ENCODE measurements at places on chromosomes 13 and 19. TPM values are rescaled to one million over a fixed set of nuclear protein-coding genes. Genes with fewer than 3 reads are reported as not detected.

- ATAC-seq = no peak
Measured at GRCh38 chr19:38204728-38205127, 19.3 kb downstream of the DPF1 start.

The ACTL9 gene
- not detected for total RNA-seq

The FGF21 gene
- total RNA-seq = 0.29 TPM

The WBP4 gene
- 8.7 TPM for total RNA-seq

The TJP3 gene
- total RNA-seq = not detected

DNA sequence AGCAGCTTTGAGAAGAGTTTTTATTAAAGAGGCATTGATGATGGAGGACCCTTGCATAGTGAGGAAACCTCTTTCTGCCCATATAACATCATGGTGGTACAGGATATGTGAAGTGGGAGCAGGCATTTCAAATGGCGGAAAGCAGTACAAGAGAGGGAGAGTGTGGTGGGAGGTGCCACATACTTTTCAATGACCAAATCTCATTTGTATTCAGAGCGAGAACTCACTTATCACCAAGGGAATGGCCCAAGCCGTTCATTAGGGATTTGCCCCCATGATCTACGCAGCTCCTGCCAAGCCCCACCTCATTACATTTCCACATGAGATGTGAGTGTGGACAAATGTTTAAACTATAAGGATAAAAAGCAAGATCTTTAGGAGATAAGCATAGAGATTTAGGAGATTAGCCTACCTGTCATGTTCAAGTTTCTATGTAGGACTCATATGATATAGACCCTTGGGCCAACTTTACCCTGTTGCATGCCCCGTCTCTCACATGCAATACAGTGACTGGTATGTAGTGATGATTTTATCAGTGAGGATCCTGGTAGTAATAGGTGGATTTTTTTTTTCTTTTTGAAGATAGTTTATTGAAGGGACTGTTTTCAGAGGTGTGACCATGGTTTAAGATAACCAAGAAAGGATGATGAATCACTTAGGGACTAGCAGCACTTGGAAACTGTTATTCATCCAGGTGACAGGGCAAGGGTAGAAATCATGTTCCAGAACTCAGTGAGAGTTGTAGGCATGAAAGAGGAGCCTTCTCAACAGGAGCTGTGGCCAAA, 38.3 kb downstream of the DNAJC15 start:
- ATAC-seq = no peak

The CAPN12 gene
- 0.45 TPM for total RNA-seq

The ICAM5 gene
- total RNA-seq = 16.3 TPM

GRCh38 chr19:34972163-34972705, 8.2 kb upstream of the ZNF792 start:
- ATAC-seq = no peak

The ZNF181 gene
- 16.8 TPM for total RNA-seq

The BRME1 gene
- total RNA-seq = 1.3 TPM

DNA sequence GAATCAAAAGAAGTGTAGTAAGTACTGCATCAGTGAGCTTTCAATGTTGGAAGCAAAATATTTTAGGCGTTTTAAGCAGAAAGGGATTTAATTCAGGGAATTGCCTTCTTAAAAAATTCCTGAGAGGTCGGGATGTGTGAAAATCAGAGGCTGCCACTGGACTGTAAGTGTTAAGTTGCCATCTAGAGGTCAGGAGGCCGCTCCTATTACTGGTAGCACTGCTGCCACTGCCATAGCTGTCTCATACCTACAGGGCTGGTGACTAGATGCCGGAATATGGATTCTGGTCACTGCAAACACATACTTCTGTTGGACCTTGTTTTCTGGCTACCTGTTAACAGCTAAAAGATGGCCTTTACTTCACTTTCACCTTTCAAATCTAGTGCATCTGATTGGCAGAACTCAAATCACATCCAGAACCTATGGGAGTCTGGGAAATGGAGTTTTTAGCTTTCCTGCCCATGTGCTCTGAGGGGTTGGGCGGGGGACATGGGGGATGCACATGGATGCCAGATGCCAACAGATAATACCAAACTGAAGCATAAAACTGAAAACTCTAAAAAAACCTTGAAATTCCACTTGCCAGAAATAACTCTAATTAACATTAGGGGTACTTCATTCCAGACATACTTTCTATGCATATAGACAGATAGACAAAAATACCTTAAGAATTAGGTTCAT, 29.8 kb downstream of the DGKH start:
- ATAC-seq = no peak

DNA sequence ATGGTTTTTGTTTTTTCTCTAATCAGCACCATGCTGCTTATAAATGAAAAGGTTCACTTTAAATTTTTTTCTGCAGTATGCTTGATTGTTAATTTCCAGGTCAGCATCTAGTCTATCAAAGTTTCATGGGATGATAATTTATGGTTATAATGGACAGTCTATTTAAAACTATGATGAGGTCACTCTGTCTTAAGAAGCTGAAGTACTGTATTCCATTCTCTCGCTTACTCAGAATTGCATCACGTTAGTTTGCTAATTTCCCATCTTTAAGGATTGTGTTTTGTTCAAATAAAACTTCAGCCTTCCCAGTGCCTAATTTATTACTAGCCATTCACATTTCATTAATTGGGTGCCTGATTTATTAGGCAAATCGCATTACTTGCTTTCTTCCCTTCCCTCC, 94.3 kb downstream of the GPC6 start:
- ATAC-seq = peak; percentile 79

DNA sequence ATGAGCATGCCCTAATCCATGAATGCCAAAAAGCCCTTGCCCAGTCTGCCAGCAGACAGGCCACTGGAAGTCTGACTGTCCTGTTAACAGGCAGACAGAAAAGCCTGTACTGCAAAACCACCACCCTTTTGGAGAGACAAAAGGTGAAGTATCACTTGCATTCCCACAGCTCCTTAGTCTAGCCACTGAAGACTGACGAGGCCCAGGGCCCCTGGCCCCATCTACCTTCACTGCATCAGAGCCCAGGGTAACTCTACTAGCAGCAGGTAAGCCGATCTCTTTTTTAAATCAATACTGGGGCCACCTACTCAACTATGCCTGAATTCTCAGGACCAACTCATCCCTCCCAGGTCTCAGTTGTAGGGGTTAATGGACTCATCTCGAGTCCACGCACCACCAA, 45.5 kb downstream of the ZNF93 start:
- no peak for ATAC-seq

The SLC25A41 gene
- total RNA-seq = 0.97 TPM

- no peak for ATAC-seq
Measured at GRCh38 chr19:48868114-48868886, at the start of gene PLEKHA4. Gene PLEKHA4, minus strand, starts transcription at chr19:48868617. Its CDS starts 997 bp downstream, at chr19:48867620.

The CYP4F12 gene
- total RNA-seq = not detected

The CPAMD8 gene
- 4.0 TPM for total RNA-seq

- no peak for ATAC-seq
Measured at GRCh38 chr13:113272031-113272430, 25.0 kb upstream of the LAMP1 start.

DNA sequence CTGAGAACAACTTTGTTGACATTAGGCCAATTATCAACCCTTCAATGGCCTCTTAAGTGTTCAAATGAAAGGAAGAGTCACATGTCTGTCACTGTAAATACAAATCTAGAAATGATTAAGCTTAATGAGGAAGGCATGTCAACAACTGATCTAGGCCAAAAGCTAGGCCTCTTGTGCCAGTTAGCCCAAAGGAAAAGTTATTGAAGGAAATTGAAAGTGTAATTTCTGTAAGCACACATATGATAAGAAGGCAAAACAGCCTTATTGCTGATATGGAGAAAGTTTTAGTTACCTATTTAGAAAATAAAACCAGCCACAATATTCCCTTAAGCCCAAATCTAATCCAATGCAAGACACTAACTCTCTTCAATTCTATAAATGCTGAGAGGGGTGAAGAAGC, 604.7 kb downstream of the SLITRK6 start:
- ATAC-seq = no peak

- ATAC-seq = peak; percentile 41
Measured at GRCh38 chr13:24008679-24009078, 111.4 kb upstream of the C1QTNF9B start.

The TSHZ3 gene
- 15.4 TPM for total RNA-seq

The KLK3 gene
- 0.96 TPM for total RNA-seq

DNA sequence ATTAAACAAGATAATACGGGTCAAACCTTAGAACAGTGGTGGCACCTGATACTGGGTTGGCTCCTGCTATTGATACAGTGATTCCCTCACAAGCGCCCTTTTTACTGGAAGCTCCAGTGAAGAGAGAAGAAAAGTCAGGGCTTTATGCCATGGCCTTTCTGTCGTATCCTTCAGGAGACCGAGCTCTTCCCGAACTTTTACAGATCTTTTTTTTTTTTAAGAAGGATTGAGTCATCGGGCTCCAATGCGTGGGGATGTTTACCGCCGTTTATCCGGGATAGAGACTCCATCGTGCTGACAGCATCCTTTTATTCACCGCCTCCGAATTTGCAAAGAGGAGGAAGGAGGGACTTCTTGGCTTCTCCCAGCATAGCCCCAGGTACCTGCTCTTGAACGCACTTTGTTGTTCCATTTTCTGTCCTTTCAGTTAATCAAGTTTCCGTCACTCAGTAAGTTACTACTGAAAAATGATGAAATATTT, 574 bp downstream of the ZNF227 start:
- ATAC-seq = peak; percentile 34

- no peak for ATAC-seq
Measured at GRCh38 chr19:50877338-50877737, 4.1 kb downstream of the KLK2 start.

- ATAC-seq = no peak
Measured at GRCh38 chr19:2549701-2550191, 73.8 kb downstream of the GADD45B start.

DNA sequence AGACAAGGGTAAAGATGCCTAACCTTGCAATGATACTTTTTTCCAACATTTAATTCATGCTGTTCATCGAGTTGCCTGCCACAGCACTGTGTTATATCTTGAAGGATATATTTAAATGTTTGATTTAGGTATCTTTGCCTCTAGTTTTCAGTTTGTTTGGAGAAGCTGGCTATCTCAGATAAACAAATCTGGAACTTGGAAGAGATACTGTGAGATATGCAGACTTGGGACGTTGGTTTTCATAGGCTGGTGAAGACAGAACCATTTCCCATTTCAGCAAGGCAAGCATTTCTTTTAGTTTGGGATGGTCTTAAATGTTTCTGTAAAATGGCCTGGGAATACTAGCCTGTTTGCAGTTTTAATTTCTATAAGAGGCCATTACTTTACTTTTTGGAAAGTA, 3.3 kb downstream of the RNASEH2B start:
- no peak for ATAC-seq

The ZNF562 gene
- total RNA-seq = 31.9 TPM

DNA sequence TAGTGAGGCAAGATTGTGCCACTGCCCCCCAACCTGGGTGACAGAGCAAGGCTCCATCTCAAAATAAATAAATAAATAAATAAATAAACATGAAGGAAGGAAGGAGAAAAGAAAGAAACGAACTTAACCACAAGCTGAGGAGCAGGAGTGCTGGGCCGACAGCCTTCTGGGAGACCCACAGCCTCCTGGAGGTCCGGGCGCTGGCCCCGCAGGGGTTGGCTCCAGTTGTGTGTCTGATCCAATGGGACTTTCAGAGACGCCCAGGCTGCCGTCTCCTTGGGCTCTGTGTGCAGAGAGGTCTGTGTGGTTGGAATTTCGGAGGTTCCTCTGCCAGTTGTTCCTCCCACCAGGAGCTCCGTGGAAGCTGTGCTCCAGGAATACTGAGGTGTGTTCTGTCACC, 36.0 kb upstream of the MCF2L start:
- no peak for ATAC-seq

DNA sequence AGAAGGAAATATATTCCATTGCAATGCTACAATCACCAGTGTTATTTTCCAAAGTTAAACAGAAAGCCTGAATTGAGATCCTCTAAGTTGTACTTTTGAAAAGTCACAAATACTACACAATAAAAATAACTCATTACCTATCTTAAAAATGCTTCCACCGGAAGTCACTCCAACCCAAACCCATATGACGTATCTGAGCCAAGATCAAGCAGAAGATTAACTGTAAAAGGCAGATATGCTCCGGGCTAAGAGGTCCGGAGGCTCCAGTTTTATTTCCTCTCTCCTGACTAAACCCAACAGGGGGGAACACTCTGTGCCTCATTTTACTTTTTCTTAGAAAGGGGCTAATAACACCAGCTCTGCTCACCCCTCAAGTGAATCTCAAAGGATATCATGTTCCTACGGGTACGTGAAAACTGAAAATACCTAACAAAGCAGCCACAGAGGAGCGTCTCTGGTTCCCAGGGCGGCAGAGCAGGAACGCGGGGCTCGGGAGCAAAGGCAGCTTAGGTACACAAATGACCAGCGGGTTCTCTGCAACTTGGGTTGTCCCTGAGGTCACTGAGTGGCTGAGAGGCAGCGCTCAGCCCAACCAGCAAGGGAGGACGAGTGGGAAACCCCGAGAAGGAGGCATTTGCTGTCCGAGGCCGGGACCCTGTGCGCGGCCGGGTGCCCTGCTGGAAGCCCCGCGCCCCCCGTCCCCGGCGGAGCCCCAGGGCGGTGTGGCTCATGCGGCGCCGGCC, 750 bp downstream of the RAB20 start:
- ATAC-seq = peak; percentile 44

The CLDN10 gene
- total RNA-seq = 8.9 TPM

DNA sequence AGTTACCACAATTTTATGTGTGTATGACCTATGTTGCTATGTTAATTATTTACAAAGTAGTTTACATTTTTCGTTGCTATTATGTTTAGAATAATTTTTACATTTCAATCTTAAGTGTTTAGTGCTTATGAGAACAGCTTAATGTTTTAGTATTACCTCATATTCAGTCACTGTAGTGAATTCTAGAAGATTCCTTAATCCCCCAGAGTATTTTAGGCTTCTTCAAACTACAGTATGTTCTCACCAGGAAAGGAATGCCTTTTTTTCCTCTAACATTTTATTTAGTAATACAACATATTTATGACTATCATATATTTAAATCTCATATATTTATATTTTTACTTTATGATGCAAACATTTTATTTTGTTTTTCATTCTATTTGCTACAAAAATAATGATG, 612.1 kb upstream of the KLHL1 start:
- no peak for ATAC-seq

- peak; percentile 42 for ATAC-seq
Measured at GRCh38 chr19:3184847-3185460, 776 bp upstream of the NCLN start.

The PRR20E gene
- 0.05 TPM for total RNA-seq

- no peak for ATAC-seq
Measured at GRCh38 chr13:30819136-30819888, 84.0 kb downstream of the ALOX5AP start.

GRCh38 chr19:19540064-19540714, 2.1 kb downstream of the CILP2 start:
- ATAC-seq = no peak

The ERFL gene
- 0.25 TPM for total RNA-seq

The ZNF415 gene
- total RNA-seq = 5.4 TPM

The KLK14 gene
- total RNA-seq = 0.16 TPM

- no peak for ATAC-seq
Measured at GRCh38 chr13:87355451-87355850, 315.7 kb upstream of the SLITRK5 start.

- no peak for ATAC-seq
Measured at GRCh38 chr13:30576528-30576927, 41.2 kb upstream of the USPL1 start.

All from motor neuron (in vitro differentiated cells).